ENCODE measurements at places on chromosomes 1 and 21.

- no peak for DNase-seq
Observed at GRCh38 chr1:235588916-235589515, 60.6 kb downstream of the GNG4 start.

DNA sequence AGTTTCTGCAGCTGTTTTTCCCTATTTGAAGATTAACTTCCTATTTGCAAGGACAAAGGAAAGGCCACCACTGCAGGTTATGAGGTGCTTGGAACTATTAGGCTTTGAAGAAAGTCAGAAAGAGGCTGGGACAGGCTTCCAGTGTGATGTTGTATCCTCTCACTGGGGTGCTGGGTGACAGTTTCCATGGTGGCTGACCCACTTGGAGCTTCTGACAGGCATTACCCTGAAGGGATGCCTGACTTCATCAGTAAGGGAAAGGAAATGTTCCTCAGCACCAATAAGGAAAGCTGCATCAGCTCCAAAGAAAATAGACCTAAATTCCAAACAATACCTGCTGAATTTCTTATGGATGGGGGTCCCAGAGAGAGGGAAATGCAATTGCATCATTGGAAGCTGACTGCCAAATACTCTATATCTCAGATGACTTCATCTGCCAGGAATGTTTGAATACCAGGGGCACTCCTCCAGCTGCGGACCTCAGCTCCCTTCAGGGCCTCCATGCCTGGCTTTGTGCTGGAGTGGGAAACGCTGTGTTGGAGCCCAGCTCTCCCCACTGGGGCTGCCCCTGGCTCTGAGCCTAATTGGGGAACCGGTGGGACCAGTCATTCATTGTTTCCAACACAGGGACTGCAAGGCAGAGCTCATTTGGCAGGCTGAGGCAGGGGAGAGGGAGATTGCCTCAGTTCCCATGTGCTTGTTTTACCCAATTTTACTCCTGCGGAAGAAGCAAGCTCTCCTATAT lies 76.6 kb downstream of the RGL1 start:
- DNase-seq, result no peak

DNA sequence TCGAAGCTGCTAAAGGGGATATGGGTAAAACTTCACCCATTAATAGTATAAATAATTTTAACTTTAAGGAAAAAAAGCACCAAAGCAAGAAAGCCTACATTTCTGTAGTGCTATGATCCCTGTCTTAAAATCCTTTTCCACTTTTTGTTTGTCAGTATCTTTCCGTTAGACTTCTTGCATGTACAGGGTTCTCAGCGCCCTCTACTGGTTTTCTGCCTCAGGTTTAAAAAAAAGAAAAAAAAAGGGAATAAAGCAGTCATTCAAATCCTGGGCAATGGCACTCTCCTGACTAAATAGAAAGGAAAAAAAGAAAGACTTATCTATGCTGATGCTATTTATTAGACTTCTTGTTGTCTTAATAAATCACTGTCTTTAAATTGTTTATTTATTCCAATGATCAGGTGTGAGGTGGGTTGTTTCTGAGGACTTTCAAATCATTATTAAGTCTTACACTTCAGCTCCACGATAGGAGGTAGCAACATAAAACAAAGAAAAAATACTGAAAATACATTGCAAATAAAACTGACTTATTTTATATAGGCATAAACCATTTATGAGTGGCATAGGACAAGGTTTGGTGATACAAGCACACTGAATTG lies 475.4 kb upstream of the NR5A2 start:
- DNase-seq, result no peak

- DNase-seq, result no peak
Observed at GRCh38 chr1:69787151-69787550, 219.4 kb downstream of the LRRC7 start.

DNA sequence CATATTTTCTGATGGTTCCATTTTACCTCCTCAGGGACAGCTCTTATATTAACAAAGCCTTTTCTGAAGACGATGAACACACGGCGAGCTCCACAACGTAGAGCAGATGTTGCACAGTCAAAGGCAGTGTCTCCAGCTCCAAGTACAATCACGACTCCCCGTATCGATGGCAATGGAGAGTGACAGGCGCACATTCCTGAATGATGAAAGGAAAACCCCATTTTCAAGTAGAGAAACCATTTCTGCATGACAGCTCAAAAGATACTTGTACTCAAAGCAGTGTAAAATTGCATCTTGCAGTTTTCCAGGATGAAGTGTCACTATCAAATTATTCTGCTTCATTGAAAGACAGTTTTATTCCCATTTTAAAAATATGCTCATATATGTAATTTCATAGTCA lies 327.6 kb downstream of the DPYD start:
- no peak for DNase-seq

DNA sequence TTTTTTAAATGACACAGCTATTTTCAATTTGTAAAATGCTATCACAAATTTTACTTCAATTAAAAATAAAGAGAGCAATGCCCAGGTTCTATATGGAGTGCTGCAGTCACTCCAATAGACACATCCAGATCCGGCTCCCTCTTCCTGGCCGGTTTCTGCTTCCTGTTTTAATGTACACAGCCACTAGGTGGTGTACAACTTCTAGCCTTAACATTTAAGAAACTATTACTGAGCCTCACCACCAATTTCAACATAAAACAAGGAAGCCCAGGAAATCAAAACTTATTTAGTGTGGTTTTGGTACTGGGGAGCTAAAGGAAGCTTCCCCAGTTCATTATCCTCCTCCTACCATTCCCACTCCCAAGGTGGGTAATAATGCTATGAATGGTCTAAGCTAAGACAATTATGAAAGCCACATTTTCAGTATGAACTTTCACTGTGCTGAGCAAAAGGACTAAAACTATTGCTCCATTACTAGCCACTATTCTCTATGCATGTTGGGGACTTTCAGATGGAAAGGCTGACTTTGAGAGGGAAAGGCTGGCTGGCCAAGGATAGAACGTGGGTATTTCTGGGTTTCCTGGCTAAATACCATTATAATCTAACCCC lies 25.5 kb upstream of the MTMR11 start:
- no peak for DNase-seq

DNA sequence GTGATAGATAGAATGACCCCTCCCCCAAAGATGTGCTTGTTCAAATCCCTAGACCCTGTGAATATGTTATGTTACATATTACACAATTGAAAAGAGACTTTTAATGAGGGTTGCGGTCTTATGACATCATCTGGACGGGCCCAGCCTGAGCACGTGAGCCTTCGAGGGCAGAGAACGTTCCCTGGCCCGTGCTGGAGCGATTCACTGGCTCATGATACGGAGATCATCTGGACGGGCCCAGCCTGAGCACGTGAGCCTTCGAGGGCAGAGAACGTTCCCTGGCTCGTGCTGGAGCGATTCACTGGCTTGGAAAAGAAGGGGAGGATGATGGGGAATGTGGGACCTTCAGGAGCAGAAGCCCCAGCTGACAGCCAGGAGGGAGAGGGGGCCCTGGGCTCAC lies 34.4 kb upstream of the COL18A1 start:
- no peak for DNase-seq

DNA sequence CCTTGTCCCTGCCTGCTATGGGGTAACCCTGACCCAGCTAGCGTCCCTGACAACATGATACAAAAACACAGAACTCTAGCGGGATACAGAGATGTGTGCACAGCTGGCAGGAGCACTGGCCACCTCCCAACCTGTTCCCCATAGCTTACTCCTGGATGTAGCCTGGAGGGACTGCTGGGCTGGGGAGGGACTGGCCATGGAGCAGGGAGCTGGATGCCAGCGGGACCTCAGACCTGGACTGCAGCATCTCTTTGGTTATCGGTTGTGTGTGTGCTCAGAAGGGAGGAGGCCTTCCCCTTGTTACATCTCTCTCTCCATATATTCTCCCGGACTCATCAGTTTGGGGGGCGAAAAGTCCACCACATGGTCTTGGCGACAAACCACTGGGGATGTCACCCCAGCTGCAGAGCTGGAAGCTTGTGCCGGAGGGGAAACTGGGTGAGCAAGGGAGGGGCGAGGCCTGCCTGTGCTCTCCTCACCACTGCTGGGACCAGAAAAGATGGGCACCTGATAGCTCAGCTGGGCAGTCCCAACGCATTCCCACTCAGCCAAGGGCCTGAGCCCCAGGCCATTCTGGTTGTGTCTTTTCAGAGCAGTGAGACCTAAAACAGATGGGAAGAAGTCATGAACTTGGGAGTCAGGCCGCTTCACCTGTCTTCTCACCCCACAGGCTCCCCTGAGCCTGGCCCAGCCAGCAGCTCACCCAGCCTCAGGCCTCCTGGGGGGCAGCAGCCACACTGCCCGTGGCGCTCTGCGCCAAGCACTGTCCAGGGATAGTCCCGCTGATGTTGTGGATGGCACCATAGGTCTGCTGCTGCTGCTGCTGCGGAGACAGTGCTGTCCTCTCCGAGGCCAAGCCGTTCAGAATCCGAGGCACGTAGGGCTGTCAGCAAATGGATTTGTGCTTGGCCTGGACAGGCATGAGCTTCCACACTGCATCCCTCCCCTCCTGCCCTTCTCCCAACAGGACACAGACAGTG lies 35.6 kb downstream of the TMEM63A start:
- DNase-seq, result no peak

DNA sequence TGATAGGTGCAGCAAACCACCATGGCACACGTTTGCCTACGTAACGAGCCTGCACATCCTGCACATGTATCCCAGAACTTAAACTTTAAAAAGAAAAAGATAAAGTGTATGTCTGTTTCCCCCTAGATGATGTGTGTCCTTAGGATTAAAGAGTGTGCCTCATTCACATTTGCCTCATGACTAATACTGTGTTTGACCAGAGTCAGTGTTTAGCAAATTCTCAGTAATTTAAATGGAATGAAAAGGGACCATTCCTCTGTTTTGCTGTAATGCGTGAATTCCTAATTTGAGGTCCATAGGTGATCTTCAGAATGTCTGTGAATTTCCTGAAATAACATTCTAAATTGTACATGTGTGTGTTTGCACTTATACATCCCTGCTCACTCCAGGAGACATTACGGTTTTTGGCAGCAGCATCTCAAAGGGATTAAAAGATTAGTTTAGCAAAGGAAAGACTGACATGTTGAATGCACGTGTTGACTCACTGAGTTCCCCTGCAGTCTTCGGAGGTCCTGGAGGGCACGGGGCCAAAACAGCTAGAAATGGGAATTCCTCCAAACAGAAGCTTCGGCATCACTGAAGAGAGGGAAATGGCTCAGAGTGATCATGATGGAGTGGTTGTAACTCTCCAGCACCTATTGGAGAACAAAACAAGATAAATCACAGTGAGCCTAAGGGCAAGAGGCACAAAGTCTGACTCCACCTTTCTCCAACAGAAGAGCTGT lies 19.1 kb upstream of the SLC35F3 start:
- DNase-seq, result no peak

- DNase-seq, result no peak
Observed at GRCh38 chr1:11571906-11572616, 82.2 kb downstream of the FBXO2 start.

DNA sequence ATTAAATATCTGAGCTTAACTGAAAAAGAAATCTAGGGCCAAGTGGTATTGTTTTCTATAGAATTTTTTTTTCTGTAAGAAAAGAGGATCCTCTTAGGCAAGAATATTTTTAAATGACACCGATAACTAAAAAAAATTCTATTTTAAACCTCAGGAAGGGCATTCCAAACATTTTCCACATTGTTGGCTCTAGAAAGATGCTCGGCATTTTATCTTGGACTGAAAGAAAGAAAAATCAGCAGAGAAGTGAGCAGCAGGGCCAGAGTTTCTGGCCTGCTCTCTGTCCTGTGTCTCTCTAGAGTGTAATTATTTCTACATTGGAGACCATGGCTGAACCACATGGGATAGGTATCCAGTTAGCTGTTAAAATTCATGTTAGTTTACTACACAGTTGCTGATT lies 192.5 kb upstream of the GREM2 start:
- no peak for DNase-seq

GRCh38 chr1:115076384-115076915 lies 12.9 kb downstream of the TSPAN2 start:
- no peak for DNase-seq

DNA sequence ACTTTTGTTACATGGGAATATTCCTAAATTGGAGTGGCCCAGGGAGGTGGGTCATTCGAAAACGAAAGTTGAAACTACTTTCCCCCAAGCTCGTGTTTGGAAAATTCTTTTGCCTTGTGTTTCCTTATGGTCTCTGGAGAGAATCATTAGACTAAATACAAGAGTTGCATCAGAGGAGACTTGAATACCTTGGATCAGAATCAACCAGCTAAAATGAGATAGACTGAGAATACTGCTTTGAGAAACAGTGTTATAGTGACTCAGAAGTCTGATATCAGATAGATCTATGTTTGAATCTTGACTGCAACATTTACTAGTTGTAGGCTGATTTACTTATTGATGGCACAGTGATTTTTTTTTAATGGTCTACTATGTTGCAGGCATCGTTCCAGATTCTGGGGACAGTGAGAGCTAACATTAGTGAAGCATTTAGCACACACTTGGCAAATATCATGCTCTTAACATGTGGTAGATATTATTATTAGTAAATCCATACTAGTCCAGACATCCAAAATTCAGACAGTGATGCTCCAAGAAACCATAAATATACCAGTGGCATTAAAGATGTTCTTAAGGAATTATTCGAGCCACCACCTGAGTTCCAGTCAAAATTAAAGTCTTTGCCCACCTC lies 12.9 kb upstream of the ACTN2 start:
- no peak for DNase-seq

DNA sequence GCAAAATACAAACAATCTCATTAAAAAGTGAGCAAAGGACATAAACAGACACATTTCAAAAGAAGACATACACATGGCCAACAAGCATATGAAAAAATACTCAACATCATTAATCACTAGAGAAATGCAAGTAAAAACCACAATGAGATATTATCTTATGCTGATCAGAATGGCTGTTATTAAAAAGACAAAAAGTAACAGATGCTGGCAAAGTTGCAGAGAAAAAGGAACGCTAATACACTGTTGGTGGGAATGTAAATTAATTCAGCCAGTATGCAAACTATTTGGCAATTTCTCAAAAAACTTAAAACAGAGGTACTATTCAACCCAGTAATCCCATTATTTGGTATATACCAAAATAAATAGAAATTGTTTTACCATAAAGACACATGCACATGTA lies 32.2 kb upstream of the TNFSF18 start:
- DNase-seq, result no peak

DNA sequence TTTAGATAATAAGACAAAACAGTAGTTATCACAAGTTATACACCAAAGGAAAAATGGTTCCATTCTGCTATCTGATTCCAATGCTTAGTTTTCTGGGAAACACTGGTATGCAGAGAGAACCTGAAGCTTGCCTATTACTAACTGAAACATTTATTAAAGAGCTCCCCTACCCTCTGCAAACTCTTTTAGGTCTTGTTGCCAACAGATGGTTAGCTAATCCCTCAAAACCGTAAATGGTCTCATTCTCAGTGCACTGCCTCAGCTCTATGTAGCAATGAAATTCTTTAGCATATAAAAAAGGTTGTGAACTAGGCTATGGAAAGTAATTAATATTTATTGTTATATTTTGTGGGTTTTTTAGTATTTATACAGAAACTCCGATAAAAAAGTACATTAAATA lies 20.4 kb downstream of the C21orf91 start:
- no peak for DNase-seq

- no peak for DNase-seq
Observed at GRCh38 chr1:165353731-165354671, 2.5 kb downstream of the LMX1A start.

Measured in activated CD8-positive, alpha-beta memory T cell treated with anti-CD3 and anti-CD28 coated beads for 4 hours (primary cell).